Activated naive CD8-positive, alpha-beta T cell treated with anti-CD3 and anti-CD28 coated beads, Interleukin-2, amount 10 ng/mL, durations not matched to agents 7 days and 5 days (primary cell): ENCODE measurements at places on chromosomes 6 and 20. TPM values are rescaled to one million over a fixed set of nuclear protein-coding genes. Genes with fewer than 3 reads are reported as not detected.

PRDM13 gene
- not detected for total RNA-seq

DNA sequence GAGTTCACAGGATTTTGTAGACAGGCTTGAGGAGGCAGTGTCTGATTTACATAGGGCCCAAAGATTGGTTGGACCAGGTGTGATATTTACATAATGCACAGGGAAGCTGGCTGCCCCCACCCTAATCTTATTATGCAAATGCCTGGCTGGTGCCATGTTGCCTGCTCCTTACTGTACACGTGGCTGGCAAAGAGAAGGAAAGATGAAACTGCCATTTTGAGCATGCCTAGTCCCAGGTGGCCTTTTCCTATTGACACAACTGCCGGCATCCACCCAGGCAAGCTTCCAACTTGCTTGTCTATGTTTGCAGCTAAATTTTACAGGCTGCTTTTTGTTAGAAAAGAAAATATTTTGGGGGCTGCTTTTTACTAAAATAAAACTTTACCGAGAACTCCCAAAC lies 174.6 kb downstream of the LMBRD1 start:
- DNase-seq: no peak
- H3K27me3 ChIP-seq: peaks cover 20% of the 10 kb centered on the region
- no peak overlapping the region for H3K4me3 ChIP-seq
- no peaks in the 10 kb centered on the region for H3K36me3 ChIP-seq
- no peaks in the 10 kb centered on the region for H3K4me1 ChIP-seq
- H3K27ac ChIP-seq: no peak overlapping the region

- H3K4me3 ChIP-seq: no peak overlapping the region
- no peak for DNase-seq
- no peaks in the 10 kb centered on the region for H3K4me1 ChIP-seq
- no peak overlapping the region for H3K27ac ChIP-seq
These were observed 545.8 kb upstream of the CITED2 start for GRCh38 chr6:139920027-139920775.

DNA sequence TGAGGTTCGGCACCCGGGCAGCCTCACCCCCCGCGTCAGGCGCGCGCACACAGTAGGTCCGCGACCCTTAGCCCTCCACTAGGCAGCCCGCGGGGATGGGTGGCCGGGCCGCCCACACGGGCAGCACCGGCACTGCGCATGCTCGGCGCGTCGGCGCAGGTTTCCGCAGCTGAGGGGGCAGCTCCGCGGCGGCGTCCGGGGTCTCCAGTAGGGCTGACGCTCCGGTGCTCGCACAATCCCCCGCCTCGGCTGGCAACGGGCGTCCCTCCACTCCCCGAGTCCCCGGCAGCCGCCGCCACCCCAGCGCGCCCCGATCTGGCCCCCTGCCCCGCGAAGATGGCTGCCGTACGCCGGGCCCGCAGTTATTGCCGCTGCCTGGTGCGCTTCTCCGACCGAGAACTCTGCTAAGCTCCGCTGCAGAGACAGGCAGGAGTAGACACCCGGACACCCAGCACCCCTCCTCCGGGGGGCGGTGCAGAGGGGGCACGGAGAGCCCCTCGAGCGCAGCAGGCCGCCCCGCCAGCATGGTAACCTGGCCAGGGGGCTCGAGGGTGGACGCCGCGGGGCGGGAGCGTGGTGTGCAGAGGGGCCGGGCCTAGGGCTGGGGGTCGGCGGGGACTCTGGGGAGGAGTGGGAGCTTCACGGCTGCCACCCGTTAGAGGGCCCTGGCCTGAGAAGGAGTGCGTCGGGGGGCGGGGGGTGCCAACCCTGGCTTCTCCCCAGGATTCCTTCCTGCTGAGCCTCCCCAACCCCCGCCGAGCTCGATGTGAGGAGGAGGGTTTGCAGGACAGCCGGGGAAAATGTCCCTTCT lies at the start of gene FBXO9:
Gene FBXO9 (plus strand): TSS at position 139 of the 811 bp plus-strand sequence. CDS start 386 bp downstream, at position 525.
- peak within 1 kb of the TSS; percentile 97 for H3K4me3 ChIP-seq
- peak within 1 kb of the TSS; percentile 97 for H3K27ac ChIP-seq
- peak; percentile 88 for DNase-seq

DNA sequence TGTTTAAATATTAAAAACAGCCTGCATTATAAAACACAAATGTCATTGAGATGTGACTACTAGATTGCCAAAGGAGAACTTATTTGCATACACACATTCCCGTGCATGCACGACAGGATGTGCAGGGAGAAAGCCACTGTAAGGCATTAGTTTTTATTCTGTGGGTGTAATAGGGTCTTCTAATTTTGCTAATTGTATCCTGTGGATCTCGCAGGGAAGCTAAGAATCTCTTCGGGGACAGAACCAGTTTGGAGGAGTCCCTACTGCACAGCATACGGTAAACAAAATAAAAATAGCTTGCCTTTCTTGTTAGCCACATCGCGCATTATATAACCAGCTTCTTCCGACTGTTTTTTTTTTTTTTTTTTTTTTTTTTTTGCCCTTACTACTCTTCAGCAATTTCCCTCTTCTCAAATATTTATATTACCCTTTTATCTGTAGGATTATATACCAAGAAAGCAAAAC lies 2.0 kb downstream of the ATXN1 start:
- H3K36me3 ChIP-seq: peaks cover 4% of the 10 kb centered on the region
- peak overlapping the region; percentile 92 for H3K27ac ChIP-seq
- peaks cover 30% of the 10 kb centered on the region for H3K4me1 ChIP-seq
- peak overlapping the region; percentile 92 for H3K4me3 ChIP-seq
- no peaks in the 10 kb centered on the region for H3K27me3 ChIP-seq
- DNase-seq: no peak

DNA sequence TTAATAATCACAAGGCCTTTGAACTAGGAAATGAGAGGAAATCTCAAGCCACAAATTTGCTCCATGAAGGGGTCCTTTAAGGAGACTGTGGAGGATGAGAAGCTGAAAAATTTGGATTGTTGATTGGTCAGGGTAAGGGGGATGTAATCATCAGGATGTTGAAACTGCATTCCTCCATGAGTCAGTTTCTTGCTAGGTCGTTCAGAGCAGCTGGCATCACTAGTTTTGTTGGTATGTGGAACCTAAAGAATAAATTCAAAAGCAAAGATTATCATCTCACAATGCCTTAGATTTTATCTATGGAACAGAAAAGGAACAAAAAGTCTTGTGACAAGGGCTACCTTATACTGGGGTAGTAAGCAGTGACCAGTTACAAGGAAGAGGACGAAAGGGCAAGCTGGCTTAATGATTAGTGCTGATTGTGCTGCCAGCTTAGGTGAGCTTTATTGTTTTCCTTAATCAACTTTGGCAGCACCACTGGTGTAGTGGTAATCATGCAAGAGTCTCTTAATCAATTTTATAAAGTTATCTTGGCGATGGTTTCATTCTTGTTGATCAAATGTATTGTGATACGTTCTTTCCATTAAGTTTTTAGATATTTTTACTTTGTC lies 36.6 kb downstream of the CRISP2 start:
- no peaks in the 10 kb centered on the region for H3K27me3 ChIP-seq
- no peaks in the 10 kb centered on the region for H3K36me3 ChIP-seq
- H3K4me1 ChIP-seq: no peaks in the 10 kb centered on the region
- no peak for DNase-seq

NRSN2 gene
- 3.6 TPM for total RNA-seq

GRCh38 chr6:108555399-108556052 lies 5.2 kb upstream of the FOXO3 start:
- H3K27ac ChIP-seq: no peak overlapping the region
- no peak overlapping the region for H3K4me3 ChIP-seq
- peaks cover 30% of the 10 kb centered on the region for H3K27me3 ChIP-seq

EFCAB8 gene
- 0.77 TPM for total RNA-seq

SIRPG gene
- total RNA-seq: 100 TPM

ALDH5A1 gene
- 6.6 TPM for total RNA-seq

GRCh38 chr6:130324657-130325056 lies 41.2 kb upstream of the TMEM200A start:
- no peak overlapping the region for H3K4me3 ChIP-seq
- no peak for DNase-seq
- H3K36me3 ChIP-seq: no peaks in the 10 kb centered on the region
- H3K4me1 ChIP-seq: peaks cover 10% of the 10 kb centered on the region
- no peak overlapping the region for H3K27ac ChIP-seq

KCNG1 gene
- total RNA-seq: not detected

THBD gene
- total RNA-seq: 0.22 TPM

SNTA1 gene
- total RNA-seq: 10.6 TPM

PLA2G7 gene
- 9.6 TPM for total RNA-seq

CST8 gene
- total RNA-seq: not detected

ATXN1 gene
- total RNA-seq: 67.2 TPM

GRCh38 chr6:160177220-160177619 lies 55.6 kb downstream of the SLC22A1 start:
- no peak overlapping the region for H3K27ac ChIP-seq
- DNase-seq: no peak
- H3K4me3 ChIP-seq: no peak overlapping the region
- H3K27me3 ChIP-seq: peaks cover 15% of the 10 kb centered on the region
- H3K4me1 ChIP-seq: no peaks in the 10 kb centered on the region

- no peak overlapping the region for H3K4me3 ChIP-seq
- no peaks in the 10 kb centered on the region for H3K4me1 ChIP-seq
- no peak for DNase-seq
- peaks cover 33% of the 10 kb centered on the region for H3K36me3 ChIP-seq
- H3K27me3 ChIP-seq: no peaks in the 10 kb centered on the region
- no peak overlapping the region for H3K27ac ChIP-seq
These were observed 70.5 kb downstream of the RREB1 start for GRCh38 chr6:7178280-7178679.

GSTA4 gene
- 3.1 TPM for total RNA-seq

SAPCD1 gene
- total RNA-seq: 18.1 TPM

GRCh38 chr6:90079560-90080490 lies 185.6 kb downstream of the GJA10 start:
- no peak for DNase-seq
- H3K27ac ChIP-seq: peak overlapping the region; percentile 92
- H3K36me3 ChIP-seq: peaks cover 49% of the 10 kb centered on the region
- no peaks in the 10 kb centered on the region for H3K27me3 ChIP-seq

LRRC73 gene
- 0.37 TPM for total RNA-seq

PHACTR1 gene
- 0.79 TPM for total RNA-seq

PKHD1 gene
- total RNA-seq: not detected

- no peaks in the 10 kb centered on the region for H3K36me3 ChIP-seq
- no peak overlapping the region for H3K4me3 ChIP-seq
- peaks cover 20% of the 10 kb centered on the region for H3K4me1 ChIP-seq
- no peak for DNase-seq
- no peak overlapping the region for H3K27ac ChIP-seq
- H3K27me3 ChIP-seq: peaks cover 3% of the 10 kb centered on the region
These were observed 9.7 kb upstream of the LPIN3 start for GRCh38 chr20:41330941-41331340.

RPS6KA2 gene
- total RNA-seq: 3.8 TPM

DNA sequence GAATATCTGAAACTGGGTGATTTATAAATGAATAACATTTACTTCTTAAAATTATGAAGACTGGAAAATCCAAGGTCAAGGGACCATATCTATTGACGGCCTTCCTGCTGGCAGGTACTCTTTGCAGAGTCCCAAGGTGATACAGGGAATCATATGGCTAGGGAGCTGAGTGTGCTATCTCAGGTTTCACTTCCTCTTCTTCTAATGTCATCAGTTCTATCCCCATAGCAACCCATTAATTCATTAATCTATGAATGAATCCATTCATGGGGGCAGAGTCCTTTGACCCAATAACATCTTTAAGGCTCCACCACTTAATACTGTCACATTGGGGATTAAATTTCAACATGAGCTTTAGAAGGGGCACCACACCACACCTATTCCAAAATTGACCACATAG lies 772.0 kb downstream of the HACE1 start:
- H3K27me3 ChIP-seq: no peaks in the 10 kb centered on the region
- H3K4me1 ChIP-seq: no peaks in the 10 kb centered on the region
- H3K36me3 ChIP-seq: no peaks in the 10 kb centered on the region
- H3K27ac ChIP-seq: no peak overlapping the region
- no peak overlapping the region for H3K4me3 ChIP-seq

- H3K4me3 ChIP-seq: no peak overlapping the region
- no peaks in the 10 kb centered on the region for H3K27me3 ChIP-seq
- H3K27ac ChIP-seq: no peak overlapping the region
- H3K36me3 ChIP-seq: no peaks in the 10 kb centered on the region
- DNase-seq: no peak
These were observed 136.3 kb downstream of the PHACTR3 start for GRCh38 chr20:59740621-59741020.

KCNK5 gene
- total RNA-seq: 7.8 TPM

NRM gene
- total RNA-seq: 33.1 TPM

DNA sequence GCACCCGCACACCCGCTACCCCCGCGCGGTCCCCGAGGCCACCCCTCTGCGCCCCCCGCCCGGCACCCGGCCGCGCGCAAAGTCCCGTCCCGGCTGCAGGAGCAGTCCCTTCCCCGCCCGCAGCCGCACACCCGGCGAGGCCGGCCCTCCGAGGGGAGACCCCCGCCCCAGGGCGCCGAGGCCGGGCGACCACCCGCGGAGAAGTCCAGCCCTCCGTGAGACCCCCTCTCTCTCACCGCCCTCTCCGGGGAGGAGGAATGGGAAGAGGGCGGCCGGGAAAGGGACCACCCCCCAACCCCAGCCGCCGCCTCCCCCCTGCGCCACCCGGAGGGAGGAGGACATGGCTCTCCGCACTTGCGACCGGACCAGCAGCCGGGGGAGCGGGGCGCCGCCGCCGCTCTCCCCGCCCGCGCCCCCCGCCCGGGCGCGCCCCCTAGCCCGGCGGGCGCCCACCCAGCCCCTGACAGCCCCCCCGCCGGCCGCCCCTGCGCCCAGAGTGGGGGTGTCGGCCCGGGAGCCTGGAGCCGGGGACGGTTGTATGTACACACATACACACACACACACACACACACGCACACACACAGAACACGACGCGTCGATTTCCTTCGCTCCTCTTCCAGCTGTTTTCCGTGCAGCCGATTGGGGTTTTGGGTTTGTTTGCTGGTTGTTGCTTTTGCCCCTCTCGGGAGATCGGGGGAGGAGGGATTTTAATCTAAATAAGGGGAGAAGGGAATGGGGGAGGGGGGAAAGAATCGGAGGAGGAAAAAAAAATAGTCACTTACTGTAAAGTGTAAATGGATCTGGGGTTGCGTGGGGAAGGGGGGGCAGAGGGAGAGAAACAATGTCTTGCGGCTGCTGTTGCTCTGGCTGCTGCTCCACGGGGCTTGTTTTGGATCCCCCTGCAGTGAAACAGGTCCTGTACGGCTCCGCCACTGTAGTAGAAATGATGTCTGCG lies at the start of gene ATXN1:
Gene ATXN1 (minus strand): TSS at position 945 of the 955 bp plus-strand sequence.
- H3K27ac ChIP-seq: peak within 1 kb of the TSS; percentile 100
- H3K27me3 ChIP-seq: no peaks in the 10 kb centered on the region
- DNase-seq: peak; percentile 63
- peaks cover 4% of the 10 kb centered on the region for H3K36me3 ChIP-seq
- peaks cover 36% of the 10 kb centered on the region for H3K4me1 ChIP-seq
